ENCODE measurements at places on chromosomes 16 and 17. TPM values are rescaled to one million over a fixed set of nuclear protein-coding genes. Genes with fewer than 3 reads are reported as not detected.

The FOXC2 gene
- not detected for total RNA-seq

The TMEM107 gene
- total RNA-seq: 2.3 TPM

The PIK3R5 gene
- total RNA-seq: 3.7 TPM

The VAT1L gene
- 0.64 TPM for total RNA-seq

The FOXN1 gene
- not detected for total RNA-seq

The NTN3 gene
- total RNA-seq: 2.1 TPM

The ZNF646 gene
- total RNA-seq: 4.2 TPM

The ENPP7 gene
- total RNA-seq: 39.8 TPM

The CIITA gene
- 6.4 TPM for total RNA-seq

The BEAN1 gene
- 0.10 TPM for total RNA-seq

The GHDC gene
- total RNA-seq: 21.4 TPM

The SMYD4 gene
- total RNA-seq: 6.7 TPM

The KRTAP4-11 gene
- total RNA-seq: not detected

The NPIPB6 gene
- not detected for total RNA-seq

The FBXL16 gene
- not detected for total RNA-seq

The LGALS9 gene
- 9.1 TPM for total RNA-seq

The ALDH3A2 gene
- 148 TPM for total RNA-seq

The HBA1 gene
- total RNA-seq: 23.4 TPM

The SLC16A13 gene
- 14.7 TPM for total RNA-seq

The KRTAP17-1 gene
- total RNA-seq: not detected

The TBC1D26 gene
- not detected for total RNA-seq

The CA5A gene
- 39.8 TPM for total RNA-seq

The HS3ST3B1 gene
- total RNA-seq: 31.6 TPM

The GPR142 gene
- 0.24 TPM for total RNA-seq

The XYLT1 gene
- total RNA-seq: 0.49 TPM

The KLHL10 gene
- not detected for total RNA-seq

The MPG gene
- total RNA-seq: 28.5 TPM

The CCDC154 gene
- 0.25 TPM for total RNA-seq

The KRT13 gene
- total RNA-seq: not detected

The HOXB4 gene
- total RNA-seq: 1.1 TPM

The TNP2 gene
- not detected for total RNA-seq

The KLHL36 gene
- 22.9 TPM for total RNA-seq

The MPV17L gene
- total RNA-seq: 15.2 TPM

The NRN1L gene
- total RNA-seq: not detected

The STRADA gene
- total RNA-seq: 15.1 TPM

The TVP23A gene
- total RNA-seq: 0.22 TPM

The LRRC36 gene
- not detected for total RNA-seq

All from right lobe of liver (tissue), 6 donors.